ENCODE measurements at places on chromosomes 1 and 21. TPM values are rescaled to one million over a fixed set of nuclear protein-coding genes. Genes with fewer than 3 reads are reported as not detected.

DNA sequence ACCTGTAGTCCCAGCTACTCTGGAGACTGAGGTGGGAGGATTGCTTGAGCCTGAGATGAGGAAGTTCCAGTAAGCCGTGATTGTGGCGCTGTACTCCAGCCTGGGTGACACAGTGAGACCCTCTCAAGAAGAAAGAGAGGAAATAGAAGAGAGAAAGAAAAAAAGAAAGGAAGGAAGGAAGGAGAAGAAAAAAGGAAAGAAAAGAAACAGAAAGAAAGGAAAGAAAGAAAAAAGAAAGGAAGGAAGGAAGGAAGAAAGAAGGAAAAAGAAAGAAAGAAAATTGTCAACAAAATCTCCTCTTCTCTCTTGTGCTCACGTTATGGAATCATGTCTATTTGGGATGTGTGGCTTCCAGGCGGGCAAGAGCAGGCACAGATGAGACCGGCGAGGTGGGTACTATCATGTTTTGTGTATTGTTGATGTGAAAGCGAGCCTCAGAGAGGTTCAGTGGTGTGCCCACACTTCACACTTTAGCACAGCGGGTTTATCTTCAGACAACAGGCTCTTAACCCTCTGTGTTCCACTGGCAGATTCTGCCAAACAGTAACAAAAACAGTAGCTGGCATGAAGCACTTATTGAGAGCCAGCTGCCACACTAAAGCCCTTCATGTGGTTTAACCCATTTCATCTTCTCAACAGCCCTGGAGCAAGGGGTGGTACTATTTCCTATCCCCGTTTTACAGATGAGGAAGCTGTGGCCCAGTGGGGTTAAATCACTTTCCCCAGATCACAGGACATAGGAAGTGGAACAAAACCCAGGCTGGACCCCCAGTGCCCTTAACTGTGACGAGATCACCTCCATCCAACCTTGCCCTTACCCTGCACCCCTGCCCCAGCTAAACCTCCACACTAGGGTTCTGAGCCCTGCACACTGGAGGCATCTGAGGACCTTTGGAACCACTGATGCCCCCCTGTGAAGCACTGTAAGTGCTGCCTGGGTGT, 94.7 kb upstream of the TARDBP start:
- DNase-seq, result peak; percentile 67

DNA sequence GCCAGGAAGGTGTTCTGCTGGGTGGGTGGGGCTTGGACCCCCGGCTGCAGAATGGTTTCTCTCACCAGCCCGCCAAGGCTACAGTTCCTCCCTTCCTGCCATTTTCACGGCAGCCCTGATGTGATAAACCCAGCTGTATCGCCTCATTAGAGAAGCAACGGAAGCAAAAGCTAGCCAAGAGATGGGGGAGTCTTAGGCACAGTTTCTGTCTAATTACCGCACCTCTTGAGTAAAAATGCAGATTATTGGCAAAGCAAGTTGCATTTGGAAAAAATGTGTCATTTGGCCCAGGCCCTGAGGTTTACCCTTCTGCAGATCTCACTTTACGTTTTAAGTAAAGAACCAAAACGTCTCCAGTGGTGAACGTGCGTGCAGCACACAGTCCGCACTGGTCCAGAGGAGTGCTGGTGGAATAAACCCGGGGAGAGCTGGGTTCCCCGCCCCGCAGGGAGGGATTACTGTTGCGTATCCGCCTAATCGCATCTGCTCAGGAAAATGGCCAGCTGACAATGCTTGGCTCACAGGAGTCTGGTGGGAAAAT, 109.9 kb downstream of the GALNT2 start:
- no peak for DNase-seq

GRCh38 chr1:70934194-70934961, 113.2 kb downstream of the PTGER3 start:
- no peak for DNase-seq

- DNase-seq, result no peak
These were observed 41.3 kb downstream of the TBX19 start for GRCh38 chr1:168321945-168322344.

DNA sequence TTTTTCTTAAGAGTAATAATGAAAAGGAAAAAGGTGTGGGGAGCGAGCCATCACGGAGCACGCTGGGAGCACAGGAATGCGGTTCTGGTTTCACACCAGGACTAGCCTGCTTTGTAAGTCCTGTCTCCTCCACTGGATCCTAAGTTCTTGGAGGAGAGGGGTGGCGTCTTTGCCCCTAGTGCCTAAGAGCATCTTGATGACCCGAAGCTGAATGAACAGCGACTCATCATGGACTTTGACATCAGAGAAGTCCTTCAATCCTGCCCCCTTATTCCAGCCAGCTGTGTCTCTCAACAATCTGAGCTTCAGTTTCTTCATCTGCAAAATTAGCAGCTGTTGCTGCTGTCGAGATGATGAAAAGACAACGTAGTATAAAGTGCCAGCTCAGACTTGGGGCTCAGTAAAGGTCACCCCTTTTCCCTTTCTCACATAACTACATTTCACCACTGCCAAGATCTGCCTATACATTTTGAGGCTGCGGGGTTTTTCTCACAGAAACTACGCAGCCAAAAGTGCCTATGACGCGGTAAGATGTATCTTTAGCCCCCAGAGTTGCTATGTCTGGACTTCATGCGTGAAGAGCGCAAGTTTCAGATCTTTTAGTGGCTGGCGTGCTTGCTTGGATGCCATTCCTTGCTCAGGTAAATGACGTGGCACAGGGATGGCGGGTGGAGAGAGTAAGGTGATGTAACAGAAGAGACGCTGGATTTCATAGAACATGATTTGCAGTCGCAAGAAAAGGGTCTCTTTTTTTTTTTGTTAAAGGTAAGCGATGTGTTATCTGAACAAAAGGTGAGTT, 4.9 kb upstream of the PRDM2 start:
- DNase-seq, result no peak

- no peak for DNase-seq
These were observed 139.3 kb upstream of the NFIA start for GRCh38 chr1:60942896-60943638.

DNA sequence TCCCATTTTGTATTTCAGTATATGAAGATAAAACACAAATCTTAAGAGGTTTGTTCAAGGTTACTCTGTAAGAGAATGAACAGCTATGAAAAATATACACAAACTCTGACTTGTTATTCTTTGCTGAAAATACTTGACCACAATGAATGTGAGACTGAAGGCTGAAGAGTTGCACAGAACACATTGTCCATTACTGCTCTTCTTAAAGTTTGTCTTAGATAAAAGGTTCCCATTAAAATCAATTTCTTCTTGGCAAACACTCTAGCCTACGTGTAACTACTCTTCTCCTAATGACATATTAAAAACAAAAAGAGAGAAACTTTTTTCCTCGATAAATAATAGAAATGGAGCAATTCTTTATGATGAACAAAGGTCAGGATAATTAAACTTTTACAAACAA, 45.2 kb upstream of the RABGAP1L start:
- no peak for DNase-seq

The MAEL gene
- total RNA-seq, result not detected

The TSPEAR gene
- not detected for total RNA-seq
